ENCODE measurements at places on chromosomes 1 and 21. TPM values are rescaled to one million over a fixed set of nuclear protein-coding genes. Genes with fewer than 3 reads are reported as not detected.

Gene EDARADD
- total RNA-seq: 3.6 TPM

Gene HSF2BP
- total RNA-seq: 1.8 TPM

Gene CHODL
- not detected for total RNA-seq

Gene ATP5PO
- total RNA-seq: 137 TPM

All from A549 treated with Hydrocortisone at 1 μM for 4 hours (cell line).